Caco-2 (cell line): ENCODE measurements at places on chromosomes 4 and X. TPM values are rescaled to one million over a fixed set of nuclear protein-coding genes. Genes with fewer than 3 reads are reported as not detected.
A peak's percentile ranks its signal among the peaks of the same experiment; 100 is the strongest.

The PAGE4 gene
- total RNA-seq = 22.4 and 31.2 TPM in 2 replicates

- H3K27me3 ChIP-seq = no peaks in the 10 kb centered on the region
- no peak overlapping the region for H3K4me3 ChIP-seq
- no peaks in the 10 kb centered on the region for H3K4me1 ChIP-seq
- no peak for DNase-seq
- no peak overlapping the region for H3K27ac ChIP-seq
Observed at GRCh38 chrX:30570505-30570904, 7.1 kb downstream of the TASL start.

DNA sequence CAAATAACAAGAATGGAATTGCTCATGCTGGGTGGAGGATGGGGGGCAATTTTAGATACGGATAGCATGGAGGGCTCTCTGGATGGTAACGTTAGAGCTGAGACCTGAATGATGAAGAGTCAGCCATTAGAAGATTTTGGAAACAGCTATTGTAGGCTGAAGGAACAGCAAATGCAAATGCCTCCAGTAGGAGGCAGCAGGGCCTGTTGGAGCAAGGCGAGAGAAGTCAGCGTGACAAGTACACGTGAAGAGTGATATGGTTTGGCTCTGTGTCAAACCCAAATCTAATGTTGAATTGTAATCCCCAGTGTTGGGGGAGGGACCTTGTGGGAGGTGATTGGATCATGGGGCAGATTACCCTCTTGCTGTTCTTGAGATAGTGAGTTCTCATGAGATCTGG, 59.3 kb upstream of the SOD3 start:
- no peak overlapping the region for H3K27ac ChIP-seq
- no peaks in the 10 kb centered on the region for H3K4me1 ChIP-seq
- H3K4me3 ChIP-seq = no peak overlapping the region
- no peak for DNase-seq
- no peaks in the 10 kb centered on the region for H3K36me3 ChIP-seq

GRCh38 chr4:128812442-128813235, 3.1 kb downstream of the JADE1 start:
- H3K27me3 ChIP-seq = no peaks in the 10 kb centered on the region
- peak overlapping the region; percentile 67 for H3K4me3 ChIP-seq
- H3K4me1 ChIP-seq = peaks cover 13% of the 10 kb centered on the region
- peak; percentile 57 for DNase-seq
- H3K36me3 ChIP-seq = no peaks in the 10 kb centered on the region

- H3K27ac ChIP-seq = no peak overlapping the region
- no peaks in the 10 kb centered on the region for H3K4me1 ChIP-seq
- H3K27me3 ChIP-seq = no peaks in the 10 kb centered on the region
- DNase-seq = no peak
Observed at GRCh38 chrX:105650986-105651385, 171.4 kb upstream of the NRK start.
